CD4-positive, alpha-beta T cell treated with Interleukin-4 for 4 hours (primary cell): ENCODE measurements at places on chromosomes 5 and 9.

- DNase-seq = no peak
Measured at GRCh38 chr5:115557667-115558387, 13.3 kb upstream of the FEM1C start.

DNA sequence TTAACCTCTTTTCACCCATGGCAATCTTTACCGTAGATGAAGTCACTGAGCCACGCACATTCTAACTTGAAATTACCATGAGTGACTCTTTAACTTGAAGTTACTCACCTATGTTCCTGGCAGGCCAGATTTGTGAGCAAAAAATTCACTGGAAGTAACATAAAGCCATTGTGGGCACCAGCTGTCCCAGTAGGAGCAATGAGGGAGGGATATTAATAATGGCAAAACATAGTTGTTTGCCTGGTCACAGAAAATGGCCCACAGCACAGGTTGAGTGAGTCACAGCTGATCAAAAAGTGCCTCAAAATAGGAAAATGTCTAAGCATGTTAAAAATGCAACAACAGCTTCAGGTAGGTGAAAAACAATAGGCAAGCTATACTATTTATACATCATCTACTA is 146.6 kb downstream of the EFNA5 start:
- DNase-seq = no peak

- DNase-seq = no peak
Measured at GRCh38 chr5:15943487-15943886, 236.1 kb downstream of the MARCHF11 start.

GRCh38 chr9:114221706-114222465 is 66.5 kb downstream of the COL27A1 start:
- DNase-seq = no peak

GRCh38 chr9:72210522-72210921 is 61.3 kb downstream of the GDA start:
- no peak for DNase-seq

- no peak for DNase-seq
Measured at GRCh38 chr5:35879096-35879495, 22.4 kb downstream of the IL7R start.
